CD4-positive, alpha-beta T cell treated with Interleukin-4 for 1 hour (primary cell): ENCODE measurements at places on chromosomes 1 and 21.
A peak's percentile ranks its signal among the peaks of the same experiment; 100 is the strongest.

- no peak for DNase-seq
Measured at GRCh38 chr1:243213045-243213787, 41.9 kb downstream of the CEP170 start.

DNA sequence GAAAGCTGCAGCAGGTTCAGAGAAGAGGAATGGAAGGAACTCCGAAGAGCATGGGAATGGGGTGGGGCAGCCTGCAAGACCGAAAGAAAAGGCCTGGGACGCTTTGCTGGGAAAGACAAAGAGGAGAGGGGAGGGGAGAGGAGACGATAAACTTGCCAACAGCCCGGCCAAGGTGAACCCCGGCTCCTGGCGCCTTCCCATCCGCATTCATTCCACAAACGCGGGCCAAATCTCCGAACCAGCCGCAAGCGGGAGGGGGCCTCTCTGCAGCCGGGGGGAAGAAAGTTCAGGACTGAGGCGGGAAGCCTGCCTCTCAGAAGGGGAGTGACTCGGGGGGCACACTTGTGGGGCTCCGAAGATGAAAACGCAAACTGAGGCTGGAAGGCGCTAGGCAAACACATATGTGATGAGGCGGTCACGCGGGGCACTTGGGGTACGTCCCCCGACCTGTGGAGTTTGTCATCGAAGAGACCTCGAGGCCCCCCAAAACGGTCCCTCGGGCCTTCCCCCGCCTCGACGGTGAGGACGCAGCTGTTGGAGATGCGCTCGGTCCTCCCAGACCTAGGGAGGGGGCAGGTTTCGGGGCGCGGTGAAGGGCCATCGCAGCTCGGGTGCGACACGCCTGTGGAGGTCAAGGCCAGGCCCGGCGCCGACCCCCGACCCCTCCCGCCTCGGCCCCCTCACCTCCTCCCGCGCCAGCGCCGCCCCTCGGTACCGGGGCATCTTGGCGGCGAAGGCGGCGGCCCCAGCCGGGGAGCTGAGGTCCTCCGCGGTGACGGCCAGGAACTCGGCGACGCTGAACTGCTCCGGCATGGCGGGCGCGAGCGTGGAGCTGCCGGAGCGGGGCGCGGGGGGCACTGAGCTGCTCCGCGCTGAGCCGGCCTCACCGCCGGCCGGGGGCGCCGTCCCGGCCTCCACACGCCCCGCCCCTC is at the start of gene ASAP3:
Gene ASAP3, minus strand, starts transcription at position 859 of the 932 bp plus-strand sequence. Its CDS starts 46 bp downstream, at position 813.
- DNase-seq = no peak

DNA sequence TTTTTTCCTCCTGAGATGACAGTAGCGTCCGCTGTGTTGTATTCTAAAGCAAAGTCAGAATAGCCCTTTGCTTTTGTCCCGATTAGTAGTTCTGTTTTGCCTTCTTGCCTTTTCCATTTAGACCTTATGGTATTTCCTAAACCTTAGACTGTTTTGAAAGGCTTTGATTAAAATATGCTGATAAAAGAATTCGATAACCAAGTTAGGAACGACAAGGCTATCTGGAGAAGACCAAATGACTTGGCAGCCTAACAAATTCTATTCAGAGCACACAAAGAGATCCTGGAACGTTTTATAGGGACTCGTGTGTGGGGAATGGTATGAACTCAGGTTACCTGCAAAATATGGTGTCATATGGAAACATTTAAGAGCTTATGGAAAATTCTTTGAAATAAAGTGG is 42.9 kb downstream of the NFIA start:
- DNase-seq = no peak

- DNase-seq = no peak
Measured at GRCh38 chr1:101316256-101316655, 79.4 kb downstream of the S1PR1 start.

DNA sequence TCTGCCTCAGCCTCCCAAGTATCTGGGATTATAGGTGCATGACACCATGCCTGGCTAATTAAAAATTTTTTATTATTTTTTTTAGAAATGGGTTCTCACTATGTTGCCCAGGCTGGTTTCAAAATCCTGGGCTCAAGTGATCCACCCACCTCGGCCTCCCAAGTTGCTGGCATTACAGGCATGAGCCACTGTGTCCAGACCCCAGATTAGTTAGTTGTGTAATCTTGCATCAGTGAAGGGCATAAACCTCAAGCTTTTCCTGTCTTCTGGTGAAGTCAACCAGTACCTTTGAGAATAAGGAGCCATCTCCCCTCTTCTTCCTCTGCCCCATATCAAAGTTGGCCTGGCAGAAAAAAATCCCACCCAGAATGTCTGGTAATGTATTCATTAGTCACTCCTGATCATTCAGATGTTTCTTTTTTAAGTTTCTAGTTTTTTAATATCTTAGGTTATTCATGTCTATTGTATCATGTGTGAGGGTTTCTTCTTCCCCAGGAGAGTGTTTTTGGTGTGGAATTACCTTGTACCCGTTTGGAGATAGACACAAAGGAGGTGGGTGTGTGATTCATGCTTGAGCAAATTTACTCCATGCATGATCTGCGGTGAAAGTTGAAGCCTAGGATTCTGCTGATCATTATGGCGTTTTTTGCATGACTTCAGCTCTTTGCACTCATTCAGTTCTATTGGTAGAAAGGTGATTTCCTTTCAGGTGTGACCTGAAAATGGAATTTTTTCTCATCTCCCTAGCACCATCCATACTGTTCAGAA is 144.0 kb downstream of the FMN2 start:
- DNase-seq = no peak

DNA sequence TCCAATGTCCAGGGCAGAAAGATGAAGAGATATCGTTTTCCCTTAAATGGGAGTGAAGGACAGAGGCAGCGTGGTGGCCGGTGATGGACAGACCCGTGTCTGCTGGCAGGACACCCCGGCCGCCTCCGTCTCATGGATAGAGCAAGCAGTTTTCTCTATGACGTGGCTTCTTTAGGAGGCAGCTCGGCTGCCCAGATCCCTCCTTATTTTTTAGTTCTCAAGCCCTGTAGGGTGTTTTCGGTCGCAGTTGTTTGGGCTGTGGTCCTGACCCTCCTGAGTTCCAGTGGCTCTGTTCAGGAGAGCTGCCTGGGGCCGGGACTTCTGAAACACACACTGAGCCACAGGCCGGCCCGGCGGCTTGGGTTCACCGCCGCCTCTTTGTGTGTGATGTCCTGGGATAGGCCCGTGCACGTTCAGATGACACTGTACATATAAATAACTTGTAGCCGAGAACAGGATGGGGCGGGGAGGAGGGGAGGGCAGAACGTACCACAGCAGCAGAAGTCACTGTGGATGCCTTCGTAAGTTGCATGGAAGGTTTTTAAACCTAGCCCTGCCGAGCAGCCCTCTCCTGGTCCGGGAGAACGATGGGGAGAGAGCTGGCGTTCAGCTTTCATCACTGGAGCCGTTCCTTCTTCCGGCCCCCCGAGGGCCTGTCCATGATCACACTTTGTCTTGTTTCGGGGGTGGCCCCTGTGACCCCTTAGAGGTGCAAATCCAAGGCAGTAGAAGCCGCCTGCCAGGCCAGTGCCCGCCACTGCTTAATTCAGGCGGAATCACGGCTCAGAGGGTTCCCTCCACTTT is 65.2 kb downstream of the SIK1 start:
- peak; percentile 59 for DNase-seq

GRCh38 chr1:204493145-204493983 is 1.2 kb downstream of the PIK3C2B start:
- DNase-seq = no peak

DNA sequence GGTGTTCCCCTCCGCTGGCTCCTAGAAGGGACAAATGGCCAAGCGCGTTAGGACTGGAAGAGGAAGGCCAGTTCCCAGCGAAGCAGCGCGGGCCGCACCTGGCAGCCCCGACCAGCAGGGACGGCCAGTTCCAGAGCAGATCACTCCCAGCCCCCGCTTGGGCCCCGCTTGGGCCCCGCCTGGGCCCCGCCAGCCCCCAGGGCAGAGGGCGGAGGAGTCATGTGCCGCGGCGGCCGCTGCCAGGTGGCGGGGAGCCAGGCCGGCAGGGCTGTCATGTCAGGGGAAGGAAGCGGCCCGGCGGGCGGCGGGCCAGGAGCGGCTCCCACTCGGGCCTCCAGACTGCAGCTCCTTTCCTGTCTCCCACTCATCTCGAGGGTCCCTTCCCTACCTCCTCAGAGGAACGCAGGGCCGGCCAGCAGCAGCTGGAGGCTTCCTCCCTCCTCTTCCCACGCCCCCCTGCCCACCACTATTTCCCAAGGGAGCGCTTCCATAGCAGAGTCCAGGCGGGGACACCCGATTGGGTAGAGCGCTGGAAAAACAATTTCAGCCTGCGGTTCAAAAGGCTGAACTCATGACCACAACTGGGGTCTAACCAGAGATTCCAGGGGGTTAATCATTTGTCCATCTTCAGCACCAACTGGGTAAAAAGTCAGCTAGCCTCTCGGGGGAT is 16.5 kb downstream of the ZNF697 start:
- no peak for DNase-seq

- no peak for DNase-seq
Measured at GRCh38 chr1:109514846-109515245, 5.3 kb upstream of the AMIGO1 start.

DNA sequence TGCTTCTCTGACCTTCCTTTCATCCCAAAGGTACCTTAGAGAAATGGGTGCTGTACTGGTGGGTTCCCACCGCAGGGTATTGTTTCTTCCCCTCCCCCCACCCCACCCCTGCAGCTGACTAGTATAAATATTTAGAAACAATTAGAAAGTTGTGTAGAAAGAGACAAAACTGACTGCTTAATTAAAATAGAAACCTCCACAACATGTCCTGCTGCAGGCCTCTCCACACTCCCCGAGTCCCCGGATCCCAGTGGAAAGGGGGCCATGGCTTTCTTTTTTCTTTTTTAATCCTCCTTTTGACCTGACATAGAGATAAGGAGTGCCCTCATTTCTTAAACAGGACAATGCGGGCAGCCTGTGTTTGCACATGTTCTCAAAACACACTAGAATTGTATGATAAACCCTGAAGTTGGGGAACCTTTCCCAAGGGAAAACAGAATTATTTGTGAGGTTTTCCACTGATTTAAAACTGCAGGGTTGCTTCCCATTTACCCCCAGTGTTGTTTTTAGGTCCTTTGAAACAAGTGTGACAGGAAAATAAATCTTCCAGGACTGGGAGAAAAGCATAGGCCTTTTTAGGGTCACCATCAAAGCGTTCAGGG is 1.7 kb downstream of the RHOU start:
- no peak for DNase-seq

GRCh38 chr1:239765163-239765562 is 326.5 kb upstream of the FMN2 start:
- no peak for DNase-seq

DNA sequence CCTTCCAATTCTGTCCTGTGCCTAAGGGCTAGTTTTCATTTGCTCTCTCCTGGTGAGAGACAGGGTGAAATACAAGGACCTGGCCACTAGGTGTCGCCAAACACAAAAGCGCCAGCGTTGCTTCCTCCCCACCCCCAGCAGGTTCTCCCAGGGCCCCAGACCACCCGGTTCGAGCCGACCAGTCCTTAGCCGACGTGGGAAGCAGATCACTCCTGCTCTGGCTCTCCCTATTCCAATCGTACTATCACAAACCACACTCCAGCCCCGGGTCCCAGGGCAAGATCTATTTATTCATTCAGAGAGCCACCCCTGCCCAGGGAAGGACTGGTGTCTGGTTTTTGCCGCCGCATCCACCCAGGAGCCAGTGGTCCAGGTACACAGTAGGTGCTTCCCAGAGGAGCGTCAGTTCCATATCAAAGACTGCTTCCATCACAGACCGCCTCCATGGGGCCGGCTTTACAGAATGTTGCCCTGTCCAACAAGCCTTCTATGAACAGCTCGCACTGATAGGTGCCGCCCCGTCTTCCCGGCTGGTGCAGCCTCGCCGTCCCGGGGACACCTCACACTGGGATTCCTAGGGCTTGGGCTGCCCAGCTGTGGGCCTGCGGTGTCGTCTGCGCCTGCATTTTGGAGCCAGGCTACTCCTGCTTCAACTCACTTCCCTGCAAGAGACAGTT is 35.0 kb downstream of the CTNNBIP1 start:
- peak; percentile 77 for DNase-seq

DNA sequence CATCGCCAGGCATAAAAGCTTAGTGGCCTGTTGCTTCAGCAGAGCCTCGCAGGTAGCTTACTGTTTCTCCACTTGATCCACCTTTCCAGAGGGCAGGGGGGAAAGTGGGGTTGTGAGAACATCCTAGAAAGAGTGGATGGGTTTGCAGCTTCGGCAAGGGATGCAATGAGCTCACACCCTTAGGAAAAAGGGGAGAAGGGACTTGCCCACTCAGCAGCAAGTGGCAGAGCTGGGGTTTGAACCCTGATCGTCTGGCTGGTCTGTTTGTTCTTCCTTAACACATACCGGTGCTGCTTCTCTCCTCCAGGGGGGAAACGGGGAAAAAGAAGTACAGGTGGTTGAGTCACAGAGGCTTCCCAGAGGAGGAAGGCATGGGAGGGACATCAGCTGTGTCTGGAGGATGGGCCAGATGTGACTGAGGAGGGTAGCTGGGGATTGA is 1.0 kb downstream of the TMEM201 start:
- DNase-seq = no peak

GRCh38 chr1:27569088-27569460 is 34.9 kb downstream of the AHDC1 start:
- DNase-seq = no peak

DNA sequence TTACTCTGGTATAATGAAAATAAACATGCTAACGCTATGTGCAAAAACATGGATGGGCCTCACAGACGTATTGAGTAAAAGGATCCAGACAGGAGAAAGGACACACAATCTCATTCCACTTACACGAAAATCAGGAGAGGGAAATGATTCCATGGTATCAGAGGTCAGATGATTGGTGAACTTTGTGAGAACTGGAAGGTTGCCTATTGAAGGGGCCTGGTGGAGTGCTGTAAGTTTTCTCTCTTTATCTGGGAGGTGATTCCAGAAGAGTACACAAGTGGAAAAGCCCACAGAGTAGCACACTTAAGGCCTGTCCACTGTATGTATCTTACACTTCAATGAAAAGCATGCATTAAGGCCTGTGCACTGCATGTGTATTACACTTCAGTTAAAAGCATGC is 9.6 kb downstream of the GSTM2 start:
- no peak for DNase-seq

DNA sequence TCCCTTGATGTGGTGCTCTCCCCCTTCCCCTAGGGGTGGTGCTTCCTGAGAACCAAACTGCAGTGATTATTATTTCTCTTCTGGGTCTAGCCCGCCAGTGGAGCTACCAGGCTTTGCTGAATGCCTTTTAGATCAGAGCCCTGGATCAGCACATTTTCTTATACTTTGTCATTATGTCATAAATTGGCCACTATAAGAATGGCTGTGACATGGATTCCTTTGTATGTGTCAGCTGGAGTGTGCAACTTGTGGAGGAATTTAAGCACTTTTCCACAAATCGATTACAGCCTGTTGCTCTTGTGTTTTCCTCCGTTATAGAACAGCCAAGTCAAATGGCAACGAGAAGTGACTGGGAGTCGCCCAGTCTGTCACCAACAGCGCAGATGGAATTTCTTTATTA is 273.3 kb downstream of the DUSP10 start:
- no peak for DNase-seq

DNA sequence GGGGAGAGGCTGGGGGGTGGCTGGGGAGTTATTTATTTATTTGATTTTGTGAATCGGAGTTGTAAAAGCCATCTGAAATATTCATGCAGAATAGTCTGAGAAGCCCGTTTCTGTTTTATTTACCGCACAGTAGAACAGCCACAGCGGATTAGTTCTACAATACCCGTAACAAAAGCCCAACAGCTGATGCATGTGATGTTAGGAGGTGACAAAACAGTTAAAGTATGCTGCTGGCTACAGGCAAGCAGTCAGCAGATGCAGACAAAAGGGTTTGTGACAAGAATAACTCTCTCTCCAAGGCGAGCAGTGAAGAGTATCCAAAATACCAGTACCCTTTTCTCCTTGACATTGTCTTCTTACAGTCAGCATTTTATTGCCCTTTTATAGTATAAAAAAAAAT is 42.0 kb downstream of the PROX1 start:
- no peak for DNase-seq
